ENCODE measurements at places on chromosomes 5 and 9.

- no peak for DNase-seq
Measured at GRCh38 chr9:134944351-134944802, 26.7 kb upstream of the FCN1 start.

DNA sequence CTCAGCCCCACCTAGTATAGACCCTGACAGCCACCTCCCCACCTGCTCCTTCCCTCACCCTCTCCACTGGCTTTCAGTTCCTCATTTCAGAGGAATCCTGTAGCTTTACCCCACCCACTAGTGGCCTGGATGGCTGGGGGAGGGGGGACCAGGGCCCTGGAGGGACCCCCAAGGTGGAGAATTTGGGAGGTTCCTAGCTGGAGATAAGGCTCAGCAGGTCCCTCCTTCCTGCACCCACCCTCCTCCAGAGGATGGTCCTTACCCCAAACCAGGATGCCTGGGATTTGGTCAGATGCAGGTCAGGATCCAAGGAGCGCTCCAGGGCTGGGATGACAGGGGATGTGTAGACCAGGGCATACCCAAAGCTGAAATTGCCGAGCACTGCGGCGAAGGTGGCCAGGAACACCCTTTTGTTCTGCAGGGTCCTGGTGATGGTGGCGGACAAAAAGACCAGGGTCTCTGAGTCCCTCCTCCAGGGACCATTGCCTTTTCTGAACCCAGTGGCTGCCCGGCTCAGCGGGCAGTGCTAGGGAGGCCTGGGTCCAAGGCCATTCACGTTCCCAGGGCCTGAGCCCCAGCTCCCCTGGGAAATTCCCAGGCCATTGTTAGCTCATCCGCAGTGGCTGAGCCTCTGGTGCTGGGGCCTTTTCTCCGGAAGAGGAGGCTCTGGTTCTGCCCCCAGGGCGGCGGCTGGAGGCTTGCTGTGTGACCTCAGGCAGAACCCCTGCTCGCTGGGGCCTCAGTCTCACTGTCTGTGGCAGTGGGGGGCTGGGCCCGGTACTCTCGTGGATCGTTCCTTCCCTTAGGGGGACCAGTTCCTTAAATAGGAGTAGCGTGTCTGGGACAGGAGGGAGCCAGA, 678 bp downstream of the SLC2A6 start:
- DNase-seq = peak; percentile 48

- no peak for DNase-seq
Measured at GRCh38 chr5:54390539-54391031, 64.9 kb upstream of the HSPB3 start.

DNA sequence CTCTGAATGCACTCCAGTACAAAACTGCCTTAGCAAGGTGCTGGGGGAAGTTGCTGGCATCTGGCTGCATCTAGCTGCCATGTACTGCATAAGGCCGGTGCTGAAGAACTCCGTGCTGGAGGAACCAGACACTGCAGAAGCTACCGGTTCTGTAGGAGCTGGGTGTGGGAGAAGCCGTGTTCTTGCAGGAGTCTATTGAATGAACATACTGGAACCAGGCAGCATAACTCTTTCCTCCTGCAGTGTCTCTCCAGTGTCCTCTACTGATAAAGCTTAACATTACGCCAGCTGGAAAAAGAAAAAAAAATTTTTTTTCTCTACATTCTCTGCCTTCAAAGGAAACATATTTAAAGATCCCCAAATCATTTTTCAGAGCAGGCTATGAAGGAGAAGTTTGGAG, 38.5 kb downstream of the VPS13A start:
- peak; percentile 55 for DNase-seq
